ENCODE measurements at places on chromosomes 3 and 15.

GRCh38 chr3:141853081-141853601, 23.3 kb upstream of the ATP1B3 start:
- H3K36me3 ChIP-seq, result no peaks in the 10 kb centered on the region
- no peak for DNase-seq
- H3K4me1 ChIP-seq, result peaks cover 4% of the 10 kb centered on the region

DNA sequence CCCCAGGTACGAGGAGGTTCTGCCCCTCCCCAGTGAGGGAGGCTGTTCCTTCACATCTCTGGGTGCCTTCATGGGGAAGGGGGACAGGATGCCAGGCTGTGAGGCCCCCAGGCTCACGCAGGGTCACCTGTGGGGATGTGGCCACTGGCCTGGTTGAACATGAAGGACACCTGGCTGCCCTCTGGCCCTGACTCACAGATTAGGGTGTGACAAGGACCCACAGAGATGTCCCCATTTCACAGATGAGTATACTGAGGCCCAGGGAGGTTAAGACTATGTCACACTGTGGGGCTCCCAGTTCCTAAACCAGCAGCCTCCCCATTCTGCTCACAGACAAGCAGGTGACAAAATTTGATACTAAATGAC, 42.4 kb downstream of the PCSK6 start:
- H3K27me3 ChIP-seq, result peaks cover 67% of the 10 kb centered on the region
- H3K4me3 ChIP-seq, result no peak overlapping the region
- no peak for DNase-seq
- no peaks in the 10 kb centered on the region for H3K36me3 ChIP-seq

DNA sequence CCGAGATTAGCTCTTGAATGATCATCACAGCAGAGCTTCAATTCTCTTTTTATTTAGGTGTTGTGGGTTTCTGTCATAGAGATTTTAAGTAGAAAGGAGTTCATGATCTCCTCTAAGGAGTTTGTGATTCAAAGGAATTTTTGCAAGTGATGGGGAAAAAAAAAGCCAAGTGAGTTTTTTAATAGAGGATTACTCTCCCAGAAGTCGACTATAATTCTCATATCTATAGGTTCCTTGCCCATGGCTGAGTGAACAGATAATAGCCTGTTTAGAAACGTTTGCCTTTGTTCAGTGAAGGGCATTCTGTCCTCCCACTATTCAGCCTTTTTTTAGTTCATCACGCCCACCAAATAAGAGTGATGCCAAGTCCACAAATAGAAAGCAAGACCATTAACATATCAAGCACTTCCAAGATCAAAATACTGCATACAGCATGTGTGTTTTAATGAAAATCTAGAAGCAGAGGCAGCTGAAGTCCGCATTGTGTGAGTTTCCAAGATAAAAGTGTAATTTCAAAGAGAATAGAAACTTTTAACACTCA, 398.4 kb upstream of the CNTN3 start:
- no peaks in the 10 kb centered on the region for H3K4me1 ChIP-seq
- H3K27ac ChIP-seq, result no peak overlapping the region

- H3K4me1 ChIP-seq, result peaks cover 5% of the 10 kb centered on the region
- no peak overlapping the region for H3K4me3 ChIP-seq
- no peak for DNase-seq
- H3K36me3 ChIP-seq, result no peaks in the 10 kb centered on the region
- H3K27me3 ChIP-seq, result peaks cover 35% of the 10 kb centered on the region
- no peak overlapping the region for H3K27ac ChIP-seq
Observed at GRCh38 chr3:160049565-160049964, 60.9 kb downstream of the IL12A start.

- H3K4me1 ChIP-seq, result no peaks in the 10 kb centered on the region
- H3K27me3 ChIP-seq, result peaks cover 22% of the 10 kb centered on the region
- H3K36me3 ChIP-seq, result no peaks in the 10 kb centered on the region
Observed at GRCh38 chr15:73786538-73786937, 33.4 kb upstream of the INSYN1 start.

DNA sequence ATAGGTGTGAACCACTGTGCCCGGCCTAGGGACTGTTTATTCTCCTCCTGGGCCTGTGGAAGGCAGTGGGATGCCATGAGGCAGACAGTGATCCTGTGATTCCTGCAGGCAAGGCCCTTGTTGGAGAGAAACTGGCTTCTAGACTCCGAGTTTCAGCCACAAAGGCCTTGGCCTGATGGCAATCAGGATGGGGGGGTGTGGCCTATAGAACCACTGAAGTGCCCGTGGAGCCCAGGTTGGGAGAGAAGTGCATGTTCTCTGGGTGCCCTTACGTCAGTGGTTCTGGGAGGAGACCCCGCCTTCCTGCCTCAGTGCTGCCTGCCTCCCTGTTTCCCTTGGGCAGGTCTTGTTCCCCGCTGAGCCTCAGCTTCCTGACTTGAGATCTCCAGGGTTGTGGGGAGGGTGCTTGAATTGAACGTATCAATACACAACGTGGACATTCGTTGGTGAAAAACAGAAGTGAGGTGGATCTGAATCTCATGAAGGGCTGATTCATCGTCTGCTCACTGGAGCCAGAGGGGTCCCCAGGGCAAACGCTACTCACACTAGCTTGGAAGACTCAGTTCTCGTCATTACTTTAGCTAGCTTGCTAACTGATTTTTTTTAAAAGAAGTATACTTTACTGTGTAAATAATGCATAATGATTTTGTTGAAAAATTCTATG, 31.8 kb downstream of the IRAK2 start:
- no peaks in the 10 kb centered on the region for H3K27me3 ChIP-seq
- H3K4me3 ChIP-seq, result peak overlapping the region; percentile 53
- DNase-seq, result no peak
- H3K4me1 ChIP-seq, result peaks cover 68% of the 10 kb centered on the region
- peaks cover 26% of the 10 kb centered on the region for H3K36me3 ChIP-seq

DNA sequence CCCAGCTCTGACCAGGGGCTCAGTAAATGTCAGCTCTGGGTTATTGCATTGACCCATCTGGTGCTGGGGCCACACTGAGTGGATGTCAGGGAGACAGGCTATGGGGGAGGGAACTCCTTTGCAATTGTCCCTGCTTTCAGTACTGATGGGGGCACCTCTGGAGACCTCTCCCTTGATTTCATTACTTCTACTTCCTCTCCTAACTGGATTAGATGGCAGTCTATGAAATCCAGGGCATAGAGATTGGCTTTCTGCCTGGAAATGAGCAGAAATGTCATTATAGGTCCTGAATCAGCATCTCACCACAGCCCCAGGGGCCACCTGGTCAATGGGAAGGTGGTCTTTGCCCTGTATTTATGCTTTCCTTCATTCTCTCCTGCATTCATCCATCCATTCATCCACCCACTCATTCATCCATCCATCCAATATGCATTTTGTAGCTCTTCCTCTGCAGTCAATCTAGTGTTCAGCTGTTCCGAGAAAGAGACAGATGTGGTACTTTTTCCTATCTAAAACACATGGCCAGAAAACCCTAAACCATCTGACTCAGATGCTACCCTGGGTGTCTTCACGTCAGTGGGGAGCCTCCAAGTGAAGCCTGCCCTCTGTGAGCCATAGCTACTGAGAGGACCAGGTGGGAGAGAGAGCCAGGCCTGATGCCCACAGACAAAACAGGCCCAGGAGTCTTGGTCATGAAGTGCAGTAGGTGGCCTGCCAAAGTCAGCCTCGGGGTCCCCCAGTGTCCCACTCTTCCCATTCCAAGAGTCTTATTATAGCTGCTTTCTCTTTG, 57.1 kb downstream of the CCDC33 start:
- peaks cover 63% of the 10 kb centered on the region for H3K27me3 ChIP-seq
- H3K4me3 ChIP-seq, result no peak overlapping the region
- no peak for DNase-seq
- H3K36me3 ChIP-seq, result no peaks in the 10 kb centered on the region
- no peak overlapping the region for H3K27ac ChIP-seq
- H3K4me1 ChIP-seq, result no peaks in the 10 kb centered on the region

GRCh38 chr3:61733876-61734275, 172.5 kb downstream of the PTPRG start:
- no peaks in the 10 kb centered on the region for H3K4me1 ChIP-seq
- no peak overlapping the region for H3K4me3 ChIP-seq
- no peak for DNase-seq
- peak overlapping the region; percentile 87 for H3K27ac ChIP-seq

DNA sequence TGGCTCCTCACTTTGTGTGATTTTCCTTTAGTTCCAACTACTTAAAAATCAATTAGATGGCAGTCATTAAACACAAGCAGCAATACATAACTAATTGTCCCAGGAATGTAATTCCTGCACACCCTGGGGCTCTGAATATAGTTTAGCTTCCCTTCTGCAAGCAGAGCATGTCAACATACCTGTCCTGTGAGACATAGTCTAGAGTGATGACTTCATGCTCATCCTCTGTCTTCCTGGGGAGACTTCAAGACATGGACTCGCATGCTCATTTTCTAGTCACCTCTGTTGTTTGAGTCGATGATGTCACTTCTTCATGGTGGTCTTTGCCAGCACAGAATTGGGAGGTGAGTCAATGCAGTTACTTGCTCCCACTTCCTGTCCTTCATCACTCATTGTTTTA, 15.7 kb downstream of the C3orf52 start:
- no peak for DNase-seq
- H3K27ac ChIP-seq, result no peak overlapping the region
- no peak overlapping the region for H3K4me3 ChIP-seq
- peaks cover 8% of the 10 kb centered on the region for H3K27me3 ChIP-seq
- no peaks in the 10 kb centered on the region for H3K4me1 ChIP-seq

- H3K4me1 ChIP-seq, result no peaks in the 10 kb centered on the region
- no peaks in the 10 kb centered on the region for H3K36me3 ChIP-seq
- H3K27ac ChIP-seq, result no peak overlapping the region
- DNase-seq, result no peak
- H3K27me3 ChIP-seq, result peaks cover 12% of the 10 kb centered on the region
Observed at GRCh38 chr3:131645638-131646037, 142.9 kb upstream of the MRPL3 start.

DNA sequence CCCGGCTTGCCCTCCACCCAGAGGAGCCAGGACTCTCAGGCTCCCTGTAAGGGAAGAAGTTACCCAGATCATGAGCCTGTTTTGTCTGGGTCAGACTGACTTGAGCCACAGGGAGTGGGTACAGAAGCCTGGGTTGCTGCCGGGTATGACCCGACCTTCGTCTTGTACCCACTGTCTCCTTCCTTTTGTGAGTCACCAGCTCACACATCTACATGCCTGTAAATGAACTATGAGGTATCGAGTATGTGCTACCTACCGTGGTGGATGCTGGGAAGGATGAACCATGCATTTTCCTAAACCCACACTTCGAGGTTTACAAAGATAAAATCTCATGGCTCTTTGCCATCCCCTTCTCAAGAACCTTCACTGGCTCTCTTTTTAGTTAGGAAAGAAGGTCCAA, 56.9 kb downstream of the CACNA1D start:
- H3K4me1 ChIP-seq, result peaks cover 4% of the 10 kb centered on the region
- no peak overlapping the region for H3K27ac ChIP-seq
- H3K36me3 ChIP-seq, result no peaks in the 10 kb centered on the region
- H3K4me3 ChIP-seq, result no peak overlapping the region

DNA sequence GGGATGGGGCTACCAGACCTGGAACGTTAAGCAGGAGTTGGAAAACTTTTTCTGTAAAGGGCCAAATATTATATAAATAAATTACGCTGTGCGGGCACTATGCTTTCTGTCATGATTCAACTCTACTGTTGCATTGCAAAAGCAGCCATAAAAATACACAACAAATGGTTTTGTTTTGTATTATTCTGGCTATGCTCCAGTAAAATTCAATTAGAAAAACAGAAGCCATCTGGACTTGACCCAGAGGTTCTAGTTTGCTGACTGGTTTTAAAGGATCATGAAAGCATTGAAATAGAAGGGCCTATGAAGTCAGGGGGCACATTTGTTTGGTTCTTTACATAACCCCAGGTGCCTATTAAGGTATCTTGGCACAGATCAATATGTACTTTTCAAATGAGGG, 647.4 kb upstream of the LMCD1 start:
- no peak overlapping the region for H3K27ac ChIP-seq
- no peaks in the 10 kb centered on the region for H3K36me3 ChIP-seq
- no peaks in the 10 kb centered on the region for H3K4me1 ChIP-seq
- no peaks in the 10 kb centered on the region for H3K27me3 ChIP-seq

DNA sequence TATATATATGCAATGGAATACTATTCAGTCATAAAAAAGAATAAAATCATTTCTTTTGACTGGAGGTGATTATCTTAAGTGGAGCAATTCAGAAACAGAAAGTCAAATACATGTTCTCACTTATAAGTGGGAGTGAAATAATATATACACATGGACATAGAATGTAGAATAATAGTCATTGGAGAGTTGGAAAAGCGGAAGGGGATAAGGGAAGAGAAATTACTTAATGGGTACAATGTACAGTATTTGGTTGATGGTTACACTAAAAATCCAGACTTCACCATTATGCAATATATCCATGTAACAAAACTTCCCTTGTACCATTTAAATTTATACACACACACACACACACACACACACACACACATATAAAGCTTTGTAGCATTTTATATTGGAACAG, 84.3 kb downstream of the RAP2B start:
- peaks cover 22% of the 10 kb centered on the region for H3K4me1 ChIP-seq
- no peak for DNase-seq
- H3K27me3 ChIP-seq, result no peaks in the 10 kb centered on the region
- H3K27ac ChIP-seq, result no peak overlapping the region
- H3K36me3 ChIP-seq, result no peaks in the 10 kb centered on the region
- H3K4me3 ChIP-seq, result no peak overlapping the region

- H3K4me1 ChIP-seq, result no peaks in the 10 kb centered on the region
- H3K27me3 ChIP-seq, result peaks cover 35% of the 10 kb centered on the region
- DNase-seq, result no peak
Observed at GRCh38 chr3:182789371-182789770, 3.9 kb upstream of the ATP11B start.

DNA sequence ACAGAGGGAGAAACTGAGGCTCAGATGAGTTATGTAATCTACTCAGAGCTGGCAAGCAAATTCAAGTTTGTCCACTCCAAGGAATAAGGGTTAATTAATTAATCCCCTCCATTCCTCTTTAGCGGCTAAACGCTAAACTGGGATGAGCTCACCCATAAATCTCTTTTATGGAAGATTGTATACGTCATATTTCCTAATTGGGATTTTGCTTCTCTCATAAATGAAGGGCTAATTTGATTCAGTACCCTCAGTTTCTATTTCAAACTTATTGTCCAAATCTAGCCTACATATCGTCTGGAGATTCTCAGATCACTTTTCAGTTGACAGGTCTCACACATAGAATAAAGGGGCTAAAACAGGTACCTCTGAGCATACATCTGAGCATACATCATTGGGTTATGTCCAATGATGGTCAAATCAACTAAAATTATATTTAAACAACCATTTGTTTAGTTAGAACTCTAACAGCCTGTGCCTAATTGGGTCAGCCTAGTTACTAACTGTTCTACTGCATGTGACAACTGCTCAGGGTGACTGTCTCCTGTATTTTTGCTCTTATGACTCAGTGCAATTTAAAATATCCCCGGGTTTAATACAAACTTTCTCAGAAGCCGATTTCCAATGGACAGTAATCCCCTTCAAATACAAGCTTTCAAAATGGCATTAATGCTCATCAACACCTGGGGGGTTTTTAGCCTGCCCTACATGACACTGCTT, 57.6 kb upstream of the PLXND1 start:
- H3K36me3 ChIP-seq, result no peaks in the 10 kb centered on the region
- no peaks in the 10 kb centered on the region for H3K4me1 ChIP-seq
- no peak overlapping the region for H3K4me3 ChIP-seq
- no peak for DNase-seq

GRCh38 chr3:183266454-183266853, 13.4 kb downstream of the B3GNT5 start:
- no peaks in the 10 kb centered on the region for H3K36me3 ChIP-seq
- H3K4me3 ChIP-seq, result no peak overlapping the region
- DNase-seq, result no peak

- DNase-seq, result no peak
- no peaks in the 10 kb centered on the region for H3K27me3 ChIP-seq
- H3K36me3 ChIP-seq, result no peaks in the 10 kb centered on the region
- H3K27ac ChIP-seq, result no peak overlapping the region
- no peaks in the 10 kb centered on the region for H3K4me1 ChIP-seq
Observed at GRCh38 chr3:109548192-109548938, 211.0 kb upstream of the DPPA4 start.

All from effector memory CD8-positive, alpha-beta T cell (primary cell).